ENCODE measurements at places on chromosomes 3 and 15. TPM values are rescaled to one million over a fixed set of nuclear protein-coding genes. Genes with fewer than 3 reads are reported as not detected.

- DNase-seq = peak; percentile 5
- no peak overlapping the region for H3K27ac ChIP-seq
- no peaks in the 10 kb centered on the region for H3K4me1 ChIP-seq
- H3K4me3 ChIP-seq = no peak overlapping the region
- no peaks in the 10 kb centered on the region for H3K36me3 ChIP-seq
- H3K27me3 ChIP-seq = no peaks in the 10 kb centered on the region
Observed at GRCh38 chr3:101128786-101129185, 135.6 kb upstream of the ABI3BP start.

TWF2 gene
- polyA plus RNA-seq = 44.7 TPM

ROBO2 gene
- 0.10 TPM for polyA plus RNA-seq

ULK3 gene
- polyA plus RNA-seq = 22.5 TPM

TIMP4 gene
- polyA plus RNA-seq = 41.4 TPM

DNA sequence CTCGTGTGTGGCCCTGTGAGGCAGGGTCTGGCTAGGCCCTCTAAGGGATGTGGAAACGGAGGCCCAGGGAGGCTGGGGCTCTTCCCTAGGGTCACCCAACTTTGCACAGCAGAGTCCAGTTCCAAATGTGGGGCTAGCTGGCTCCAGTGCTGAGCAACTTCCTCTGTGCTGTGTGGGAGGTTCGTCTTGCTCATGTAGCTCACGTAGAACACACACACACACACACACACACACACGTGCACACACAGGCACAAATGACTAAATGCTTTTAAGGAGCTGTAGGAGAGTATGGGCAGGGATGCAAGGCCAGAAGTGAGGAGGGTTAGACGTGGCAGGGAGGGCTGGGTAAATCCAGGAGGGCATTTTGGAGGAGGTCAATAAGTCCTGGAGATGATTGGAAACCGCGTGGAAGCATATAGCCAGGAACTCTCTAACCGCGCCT, 213.8 kb downstream of the RPLP1 start:
- DNase-seq = peak; percentile 24
- no peaks in the 10 kb centered on the region for H3K4me1 ChIP-seq
- no peaks in the 10 kb centered on the region for H3K36me3 ChIP-seq
- no peak overlapping the region for H3K27ac ChIP-seq

GRCh38 chr3:109265295-109265694, 51.0 kb downstream of the DPPA2 start:
- no peaks in the 10 kb centered on the region for H3K4me1 ChIP-seq
- H3K4me3 ChIP-seq = no peak overlapping the region
- DNase-seq = no peak
- no peaks in the 10 kb centered on the region for H3K36me3 ChIP-seq
- no peaks in the 10 kb centered on the region for H3K27me3 ChIP-seq

- H3K4me3 ChIP-seq = no peak overlapping the region
- H3K27ac ChIP-seq = no peak overlapping the region
- no peaks in the 10 kb centered on the region for H3K27me3 ChIP-seq
- no peaks in the 10 kb centered on the region for H3K36me3 ChIP-seq
Observed at GRCh38 chr3:62562596-62562995, 189.2 kb upstream of the FEZF2 start.

PGBD4 gene
- polyA plus RNA-seq = 0.39 TPM

Measured in heart right ventricle (tissue), 16 donors.